ENCODE measurements at places on chromosomes 5 and 9. TPM values are rescaled to one million over a fixed set of nuclear protein-coding genes. Genes with fewer than 3 reads are reported as not detected.

SPATA31D4 gene
- total RNA-seq, result not detected

RPS23 gene
- total RNA-seq, result 2,916 TPM

TNFSF15 gene
- total RNA-seq, result not detected

IL7R gene
- not detected for total RNA-seq

DNA sequence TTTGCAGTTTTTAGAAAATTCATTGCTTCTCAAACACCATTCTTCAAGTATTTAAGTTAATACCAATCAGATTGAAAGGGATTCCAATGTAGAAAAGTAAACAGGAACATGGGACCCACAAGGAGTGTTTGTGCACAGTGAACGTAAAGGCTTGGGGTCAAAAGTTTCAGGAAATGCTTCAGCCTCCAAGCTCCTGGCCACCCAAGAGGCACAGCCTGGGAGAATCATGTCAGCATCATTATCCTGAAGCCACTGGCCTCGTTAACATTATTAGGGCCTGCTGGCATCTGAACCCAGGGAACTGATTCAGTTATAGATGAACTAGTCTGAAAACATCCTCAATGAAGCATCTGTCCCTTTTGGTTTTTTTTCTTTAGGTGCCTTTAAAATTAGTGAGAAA is 122.9 kb downstream of the NXNL2 start:
- H3K4me1 ChIP-seq, result no peaks in the 10 kb centered on the region
- DNase-seq, result no peak
- H3K36me3 ChIP-seq, result no peaks in the 10 kb centered on the region
- H3K4me3 ChIP-seq, result no peak overlapping the region

GRCh38 chr9:16656432-16657169 is 213.9 kb downstream of the BNC2 start:
- no peak overlapping the region for H3K27ac ChIP-seq
- H3K36me3 ChIP-seq, result no peaks in the 10 kb centered on the region
- peaks cover 13% of the 10 kb centered on the region for H3K4me1 ChIP-seq
- DNase-seq, result no peak

DNA sequence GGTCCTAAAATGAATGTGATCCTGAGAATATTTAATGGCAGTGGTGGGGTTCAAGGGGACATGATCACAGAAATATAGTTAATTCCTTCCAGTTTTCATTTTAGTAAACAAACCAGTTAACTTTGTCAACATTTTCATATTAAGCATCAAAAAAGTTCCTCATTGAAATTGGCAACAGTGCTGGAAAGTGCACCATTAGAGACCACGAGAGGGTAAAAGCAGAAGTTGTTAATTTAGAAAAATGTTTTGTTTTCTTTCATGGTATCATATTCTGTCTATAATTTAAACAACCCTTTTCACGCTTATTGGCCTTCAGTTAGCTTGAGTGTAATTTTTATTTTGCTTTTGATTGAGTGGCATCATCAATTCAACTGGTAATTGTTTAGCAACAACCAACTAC is 11.9 kb downstream of the GIN1 start:
- no peaks in the 10 kb centered on the region for H3K27me3 ChIP-seq
- H3K36me3 ChIP-seq, result peaks cover 4% of the 10 kb centered on the region
- DNase-seq, result no peak
- no peak overlapping the region for H3K27ac ChIP-seq
- H3K4me3 ChIP-seq, result no peak overlapping the region

GRCh38 chr5:403995-404394 is 39.0 kb upstream of the EXOC3 start:
- H3K4me1 ChIP-seq, result no peaks in the 10 kb centered on the region
- H3K36me3 ChIP-seq, result peaks cover 8% of the 10 kb centered on the region
- DNase-seq, result no peak
- H3K27ac ChIP-seq, result no peak overlapping the region
- no peaks in the 10 kb centered on the region for H3K27me3 ChIP-seq
- H3K4me3 ChIP-seq, result no peak overlapping the region

- DNase-seq, result no peak
- no peaks in the 10 kb centered on the region for H3K27me3 ChIP-seq
- H3K4me3 ChIP-seq, result no peak overlapping the region
- no peaks in the 10 kb centered on the region for H3K36me3 ChIP-seq
- 0 out of 2 replicates have a peak, but pooled peaks cover 4% of the 10 kb centered on the region for H3K4me1 ChIP-seq
These were observed 135.1 kb downstream of the SIL1 start for GRCh38 chr5:139062910-139063663.

DNA sequence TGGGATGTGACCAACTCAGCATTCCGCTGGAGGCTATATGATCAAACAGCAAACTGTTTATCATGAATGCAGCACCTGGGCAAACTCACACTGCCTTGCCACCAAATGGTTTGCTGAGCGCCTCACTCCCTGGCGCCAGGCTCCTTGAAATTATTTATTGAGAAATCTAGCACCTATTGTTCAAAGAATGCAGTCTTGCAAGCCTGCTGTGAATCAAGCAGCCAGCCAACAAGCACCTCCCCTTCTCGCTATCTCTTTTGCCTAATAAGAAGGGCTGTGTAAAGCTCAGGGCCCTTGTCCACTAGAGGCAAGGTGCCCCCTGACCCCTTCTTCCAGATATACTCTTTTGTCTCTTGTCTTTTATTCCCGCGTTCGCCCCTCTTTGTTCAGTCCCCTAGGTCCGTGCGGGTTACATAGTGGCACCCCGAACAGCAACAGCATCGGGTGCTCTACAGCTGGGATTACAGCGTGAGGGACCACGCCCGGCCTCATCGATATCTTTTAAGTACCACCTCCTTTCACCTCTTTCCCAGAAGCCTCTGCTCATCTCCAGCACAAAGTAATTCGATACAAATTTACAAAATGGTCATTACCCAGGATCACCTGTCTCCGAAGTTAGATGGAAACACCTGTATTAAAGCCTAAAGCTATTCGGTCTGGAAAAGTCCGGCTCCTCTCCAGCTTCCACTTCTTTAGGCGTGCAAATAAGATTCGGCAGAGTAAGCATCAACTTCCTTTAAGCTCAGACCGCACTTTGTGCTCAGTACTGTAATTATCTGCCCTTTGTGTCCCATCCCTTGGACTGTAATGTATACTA is 896 bp downstream of the RIGI start:
- peak; percentile 32 for DNase-seq
- no peak overlapping the region for H3K27ac ChIP-seq
- peak overlapping the region; percentile 86 for H3K4me3 ChIP-seq
- no peaks in the 10 kb centered on the region for H3K27me3 ChIP-seq
- H3K36me3 ChIP-seq, result peaks cover 25% of the 10 kb centered on the region
- H3K4me1 ChIP-seq, result no peaks in the 10 kb centered on the region

GRCh38 chr5:141683596-141684141 is 1.6 kb upstream of the ARAP3 start:
- no peak for DNase-seq
- H3K27me3 ChIP-seq, result no peaks in the 10 kb centered on the region
- peaks cover 10% of the 10 kb centered on the region for H3K36me3 ChIP-seq
- H3K4me3 ChIP-seq, result no peak overlapping the region

DNA sequence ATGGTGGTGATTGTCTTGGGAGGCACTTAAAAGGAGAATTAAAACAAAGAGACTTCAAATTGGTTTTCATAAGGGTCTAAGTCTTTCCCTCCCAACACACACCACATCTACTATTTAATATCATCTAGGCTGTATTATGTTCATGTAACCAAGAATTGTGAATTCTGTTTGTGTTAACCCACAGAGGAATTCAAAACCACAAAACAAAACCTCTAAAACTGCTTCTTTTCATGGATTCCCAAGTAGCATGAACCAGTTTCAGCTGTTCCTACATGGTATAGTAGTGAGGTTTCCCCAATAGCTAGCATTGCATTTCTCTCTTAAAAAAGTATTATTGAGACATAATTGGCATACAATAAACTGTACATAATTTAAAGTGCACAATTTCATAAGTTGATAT is 283.8 kb downstream of the CD180 start:
- no peak overlapping the region for H3K4me3 ChIP-seq
- H3K4me1 ChIP-seq, result no peaks in the 10 kb centered on the region
- H3K27ac ChIP-seq, result no peak overlapping the region
- no peak for DNase-seq

Data from H9 (cell line).